ENCODE measurements at places on chromosomes 3 and 15. TPM values are rescaled to one million over a fixed set of nuclear protein-coding genes. Genes with fewer than 3 reads are reported as not detected.
A peak's percentile ranks its signal among the peaks of the same experiment; 100 is the strongest.

DNA sequence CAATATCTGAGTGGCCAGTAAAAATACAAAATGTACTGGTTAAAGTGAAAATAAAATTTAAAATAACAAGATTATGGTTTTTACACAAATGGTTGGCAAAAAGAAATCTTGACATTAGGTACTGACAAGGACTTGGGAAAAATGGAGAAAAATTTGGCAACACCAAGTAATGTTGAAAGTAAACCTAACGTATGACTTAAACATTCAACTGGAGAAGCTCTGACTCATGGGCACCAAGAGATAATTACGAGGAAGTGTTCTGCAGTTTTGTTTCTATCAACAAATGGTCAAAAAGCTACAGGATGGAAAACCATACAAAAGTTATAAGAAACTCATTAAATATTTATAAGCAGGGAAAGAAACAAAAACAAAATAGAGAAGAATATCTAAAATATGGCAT, 177.7 kb downstream of the ZNF385D start:
- DNase-seq = no peak

DNA sequence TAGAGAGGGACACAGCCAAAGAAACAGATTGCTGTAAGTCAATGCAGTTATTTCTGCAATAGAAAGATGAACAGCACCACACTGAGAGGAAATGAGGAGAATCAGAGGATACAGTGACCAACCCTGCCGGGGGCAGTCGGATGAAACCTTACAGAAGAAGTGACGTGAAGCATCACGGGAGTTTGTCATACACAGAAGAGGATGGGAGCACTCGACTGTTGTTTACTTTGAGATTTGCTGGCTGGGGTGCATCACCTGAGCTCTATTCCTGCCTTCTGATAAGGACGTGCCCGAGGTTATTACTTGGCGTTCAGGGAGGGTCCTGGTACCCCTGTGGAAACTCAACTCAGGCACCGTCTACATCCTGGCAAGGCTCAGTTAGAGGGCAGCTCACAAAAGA, 45.4 kb downstream of the MAGEF1 start:
- DNase-seq = no peak

DNA sequence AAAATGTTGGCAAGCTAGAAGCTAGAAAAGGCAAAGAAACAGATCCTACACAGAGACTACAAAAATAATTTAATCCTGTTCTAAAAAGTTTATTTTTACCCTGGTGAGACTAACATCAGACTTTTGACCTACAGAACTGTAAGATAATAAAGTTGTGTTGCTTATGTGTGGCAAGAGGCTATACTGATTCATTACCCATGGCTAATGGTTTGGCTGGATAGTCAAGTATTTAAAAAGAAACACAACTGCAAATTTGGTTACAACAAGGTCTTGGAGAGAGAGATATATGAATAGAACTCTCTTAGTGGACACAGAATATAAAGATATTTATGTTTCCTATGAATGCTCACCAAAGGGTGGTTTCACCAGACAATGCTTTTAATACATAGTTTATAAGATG, 364.2 kb upstream of the PLSCR5 start:
- DNase-seq = no peak

GRCh38 chr3:97821287-97821773, 481 bp upstream of the CRYBG3 start:
- peak; percentile 65 for DNase-seq

GRCh38 chr15:38886315-38887163, 321.9 kb upstream of the RASGRP1 start:
- DNase-seq = no peak

DNA sequence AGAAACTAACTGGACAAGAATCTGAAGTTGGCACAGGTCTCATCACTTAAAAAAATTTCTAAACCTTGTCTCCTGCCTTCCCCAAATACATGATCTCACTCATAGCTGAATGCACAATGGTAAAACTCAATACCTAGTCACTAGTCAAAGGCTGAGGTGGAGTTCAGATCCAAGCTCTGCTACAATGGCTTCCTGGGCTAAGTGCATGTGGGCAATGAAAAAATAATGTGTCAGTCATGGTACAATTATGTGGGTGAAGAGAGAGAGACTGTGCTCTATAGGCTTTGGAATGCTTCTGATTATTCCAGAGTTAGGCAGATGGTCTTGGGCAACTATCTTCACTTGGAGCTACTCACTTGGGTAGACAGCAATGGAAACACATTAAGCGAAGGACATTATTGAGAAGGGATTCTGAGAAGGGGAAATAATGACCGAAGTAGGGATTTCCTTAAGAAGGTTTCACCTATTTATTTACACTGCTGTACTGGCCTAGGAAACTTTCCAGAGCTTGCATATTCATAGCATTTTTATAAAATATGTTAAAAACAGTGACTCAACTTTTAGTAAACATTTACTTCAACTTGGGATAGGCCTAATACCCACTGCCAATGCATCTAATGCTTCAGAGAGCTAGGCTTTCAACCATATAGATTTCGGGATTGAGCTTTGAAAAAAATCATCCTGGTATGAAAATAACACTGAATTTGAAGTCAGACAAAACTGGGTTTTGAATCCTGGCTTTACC, 58.7 kb upstream of the PLXND1 start:
- no peak for DNase-seq

GPR62 gene
- not detected for total RNA-seq

CNTN3 gene
- total RNA-seq = not detected

AHSG gene
- not detected for total RNA-seq
